KG1 (cell line): ENCODE measurements at places on chromosomes 1 and 21.

DNA sequence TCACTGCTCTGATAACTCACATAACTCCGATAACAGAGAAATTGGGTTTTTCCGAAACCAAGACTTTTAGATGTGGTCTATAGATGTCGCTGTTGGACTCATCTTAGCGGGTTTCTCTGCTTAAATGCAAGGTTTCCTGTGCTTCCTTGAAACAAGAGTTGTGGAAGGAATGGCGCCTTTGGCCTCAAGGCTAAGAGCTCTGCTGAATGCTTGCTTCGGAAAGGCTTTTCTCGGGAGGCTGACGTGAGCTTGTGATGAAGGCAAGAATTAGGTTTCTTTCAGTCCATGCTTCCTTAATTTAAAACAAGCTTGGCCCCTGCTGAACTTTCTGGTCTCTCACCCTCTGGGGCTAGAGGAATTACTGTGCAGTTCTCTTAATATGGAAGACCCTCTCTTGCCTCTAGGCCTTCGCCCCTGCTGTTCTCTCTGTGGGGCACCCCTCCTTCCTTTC is 113.5 kb downstream of the MAP3K21 start:
- peak; percentile 5 for DNase-seq

GRCh38 chr1:153353226-153353947 is 4.3 kb upstream of the S100A9 start:
- no peak for DNase-seq

- DNase-seq: no peak
Observed at GRCh38 chr1:154959426-154959780, 2.2 kb downstream of the PYGO2 start.

DNA sequence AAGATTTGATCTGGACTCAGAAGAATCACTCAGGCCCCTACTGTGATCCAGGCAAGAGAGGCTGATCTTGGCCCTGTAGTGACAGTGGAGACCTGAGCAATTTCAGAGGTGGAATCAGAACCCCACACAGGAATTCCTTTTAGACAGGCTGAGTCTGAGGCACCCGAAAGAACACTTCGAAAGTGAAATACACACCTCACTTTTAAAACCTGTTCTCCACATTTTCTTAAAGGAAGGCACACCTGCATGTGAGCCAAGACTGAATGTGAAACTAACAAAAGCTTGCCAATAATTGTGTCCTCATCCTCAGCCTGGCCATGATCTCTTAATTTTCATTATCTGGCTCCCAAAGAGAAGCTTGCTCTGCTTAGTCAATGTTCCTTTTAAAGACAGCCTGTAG is 32.2 kb downstream of the SIPA1L2 start:
- no peak for DNase-seq

GRCh38 chr1:56773341-56774066 is 45.7 kb downstream of the FYB2 start:
- DNase-seq: no peak

DNA sequence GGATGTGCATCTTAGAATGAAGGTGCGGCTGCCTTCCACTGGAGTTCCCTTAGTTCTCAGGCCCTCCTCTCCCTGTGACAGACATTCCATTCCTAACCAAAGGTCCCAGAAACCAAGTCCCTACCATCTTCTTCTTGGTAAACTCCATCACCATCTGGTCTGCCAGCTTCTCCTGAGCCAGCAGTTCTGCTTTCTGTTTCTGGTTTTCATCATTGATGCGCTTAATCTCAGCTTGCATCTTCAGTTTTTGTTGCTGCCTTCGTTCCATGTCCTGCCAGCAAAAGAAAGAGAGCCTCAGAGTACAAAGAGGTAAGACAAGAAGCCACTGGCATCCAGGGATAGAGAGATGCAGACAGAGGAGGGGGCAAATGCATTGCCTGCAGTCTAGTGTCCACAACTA is 18.0 kb upstream of the VSIG8 start:
- DNase-seq: no peak
